ENCODE measurements at places on chromosomes 3 and 15.

GRCh38 chr3:179666030-179666429, 13.2 kb downstream of the USP13 start:
- DNase-seq = no peak

DNA sequence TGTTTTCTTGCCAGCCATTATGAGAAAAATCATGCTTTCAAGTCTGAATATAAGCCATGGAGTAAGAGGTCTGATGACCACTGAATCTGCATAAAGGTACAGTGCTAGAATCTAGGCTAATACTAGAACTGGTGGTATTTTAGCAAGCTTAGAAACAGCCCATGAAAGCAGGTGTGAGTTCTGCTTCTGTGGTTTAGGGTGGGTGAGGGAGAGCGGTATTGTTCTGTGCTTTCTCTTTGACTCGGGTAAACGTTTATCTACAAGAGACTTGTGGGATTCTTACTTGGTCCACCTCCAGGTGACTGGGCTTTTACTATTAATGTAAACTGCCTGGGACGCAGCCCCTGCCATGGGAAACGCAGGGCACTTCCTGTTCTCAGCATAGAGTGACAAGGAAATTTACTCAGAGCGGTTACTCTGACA, 55.2 kb downstream of the PGPEP1L start:
- DNase-seq = no peak

- no peak for DNase-seq
These were observed 213.6 kb downstream of the FEZF2 start for GRCh38 chr3:62159709-62160092.

DNA sequence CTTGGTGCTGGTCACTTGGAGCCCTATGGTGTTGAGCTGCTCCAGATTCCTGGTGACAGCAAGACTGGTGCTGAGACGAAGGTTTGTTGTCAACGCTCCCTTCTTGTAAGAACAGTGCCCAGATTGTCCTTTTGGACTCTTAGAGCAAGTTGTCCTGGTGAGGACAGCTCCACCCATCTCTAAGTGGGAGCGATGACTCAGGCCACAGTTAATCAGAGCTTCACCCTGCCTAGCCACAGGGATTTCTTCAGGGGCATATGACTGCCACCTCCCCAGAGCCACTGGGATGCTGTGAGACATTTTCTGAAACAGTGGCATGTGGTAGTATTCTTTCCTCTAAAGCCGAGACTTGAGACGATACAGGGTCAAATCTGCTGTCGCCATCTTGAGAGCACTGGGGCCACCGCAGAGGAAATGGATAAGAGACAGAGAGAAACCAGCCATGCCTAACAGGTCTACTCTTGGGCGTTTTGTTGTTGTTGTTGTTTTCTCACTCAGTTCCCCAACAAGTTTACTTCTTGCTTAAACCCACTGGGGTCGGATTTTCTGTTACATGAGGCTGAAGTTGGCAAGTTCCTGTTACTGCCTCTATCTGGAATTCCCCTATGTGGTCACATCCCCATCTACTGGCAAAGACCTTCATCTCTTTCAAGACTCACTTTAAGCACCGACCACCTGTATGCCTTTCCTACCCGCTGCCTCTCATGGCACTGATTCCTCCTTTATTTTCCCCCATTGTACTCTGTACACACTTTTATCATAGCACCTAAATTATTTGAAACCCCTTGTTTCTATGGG, 16.0 kb upstream of the PCOLCE2 start:
- no peak for DNase-seq

DNA sequence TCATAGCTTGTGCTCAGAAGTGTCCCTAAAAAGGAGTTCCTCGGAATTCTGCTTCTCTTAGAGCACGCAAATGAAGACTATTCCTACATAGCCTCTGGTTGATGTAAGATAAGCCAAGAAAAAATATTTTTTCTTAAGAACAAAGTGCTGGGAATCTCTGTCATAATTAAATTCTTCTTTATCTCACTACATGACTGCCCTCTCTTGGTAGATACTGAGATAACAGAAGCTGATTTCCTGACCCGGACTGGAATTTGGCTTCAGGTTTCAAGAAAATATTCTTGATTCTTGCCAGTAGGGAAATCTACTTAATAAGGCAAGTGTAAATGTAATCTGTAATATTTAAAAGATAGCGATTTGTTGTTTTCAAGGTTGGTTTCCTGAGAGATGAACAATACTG, 31.3 kb upstream of the SETMAR start:
- DNase-seq = no peak

- no peak for DNase-seq
These were observed 30.7 kb upstream of the IP6K2 start for GRCh38 chr3:48747706-48748105.

GRCh38 chr15:89034305-89034704, 54.0 kb upstream of the ABHD2 start:
- no peak for DNase-seq

DNA sequence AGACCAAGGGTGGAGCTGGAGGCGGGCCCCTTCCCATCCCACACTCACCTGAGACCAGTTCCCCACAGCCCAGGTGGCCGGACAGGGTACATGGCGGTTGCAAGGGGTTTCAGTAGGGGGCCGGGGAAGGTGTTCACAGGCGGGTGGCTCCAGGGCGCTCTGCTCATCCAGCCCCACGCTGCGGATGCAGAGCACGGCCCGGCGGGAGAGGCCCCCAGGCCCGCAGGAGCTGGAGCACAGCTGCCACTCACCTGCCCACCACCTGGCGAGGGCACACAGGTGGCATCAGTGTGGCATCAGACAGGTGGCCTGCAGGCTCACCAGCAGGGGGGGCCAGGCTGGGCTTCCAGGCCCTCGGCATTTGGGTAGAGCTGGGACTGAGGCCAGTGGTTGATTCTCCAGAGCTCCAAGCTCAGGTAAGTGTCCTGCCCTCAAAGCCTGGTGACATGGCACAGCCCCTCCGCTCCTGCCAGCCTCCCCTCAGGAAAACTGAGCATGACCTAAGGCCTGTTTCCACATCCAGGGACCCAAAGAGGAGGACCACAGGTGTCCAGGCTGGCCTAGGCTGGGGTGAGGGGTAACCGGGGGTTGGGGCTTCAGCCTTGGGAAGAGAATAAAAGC, 43.8 kb downstream of the ADAMTS7 start:
- DNase-seq = no peak

GRCh38 chr3:119294696-119295671, 801 bp downstream of the ARHGAP31 start:
- peak; percentile 61 for DNase-seq

GRCh38 chr15:31328969-31329639, 2.5 kb downstream of the KLF13 start:
- no peak for DNase-seq

DNA sequence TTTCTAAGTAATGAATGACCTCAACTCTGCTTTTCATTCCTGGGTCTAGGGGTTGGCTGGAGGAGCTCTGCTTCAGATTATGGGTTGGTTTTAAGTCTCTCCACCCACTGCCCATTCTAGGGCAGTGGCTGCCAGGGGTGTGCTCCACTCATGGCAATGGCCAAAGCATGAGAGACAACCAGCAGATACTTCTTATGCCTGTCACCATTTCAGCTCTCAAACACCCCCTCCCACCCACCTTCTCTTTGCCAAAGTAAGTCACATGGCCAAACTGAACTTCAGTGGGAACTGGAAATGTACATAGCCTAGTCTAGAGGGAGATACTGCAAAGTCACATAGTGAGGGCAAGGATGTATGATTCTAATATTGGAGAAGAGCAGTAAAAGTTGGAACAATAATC, 285.3 kb downstream of the RPLP1 start:
- no peak for DNase-seq

DNA sequence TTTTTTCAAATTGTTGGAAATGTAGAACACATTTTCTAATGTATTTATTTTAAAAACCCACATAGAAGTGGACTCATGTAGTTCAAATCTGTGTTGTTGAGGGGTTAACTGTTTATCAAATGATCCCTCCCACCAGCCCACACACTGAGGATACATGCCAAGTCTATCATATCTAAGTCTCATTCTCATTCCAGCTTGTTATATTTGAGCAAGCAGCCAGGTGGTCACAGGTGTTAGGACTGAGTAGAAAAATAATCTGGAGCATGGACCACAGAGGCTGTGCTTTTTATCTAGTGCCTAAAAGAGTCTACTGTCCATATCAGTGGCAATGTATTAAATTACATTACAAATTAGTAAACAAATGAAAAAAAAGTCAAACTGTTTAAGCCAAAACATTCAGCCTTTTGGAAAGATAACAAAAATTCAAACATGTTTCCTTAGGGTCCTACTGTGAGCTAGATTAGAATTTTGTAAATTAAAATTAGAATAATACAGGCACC, 20.7 kb upstream of the SPESP1 start:
- DNase-seq = no peak

- no peak for DNase-seq
These were observed 454.0 kb upstream of the ARHGEF26 start for GRCh38 chr3:153666991-153667740.

GRCh38 chr15:78239811-78240210, 5.4 kb upstream of the ACSBG1 start:
- DNase-seq = no peak

GRCh38 chr15:62382046-62382445, 217.0 kb upstream of the C2CD4B start:
- DNase-seq = no peak

GRCh38 chr15:91782221-91782620, 71.3 kb upstream of the SLCO3A1 start:
- no peak for DNase-seq

GRCh38 chr3:43087249-43087776, 18.6 kb downstream of the POMGNT2 start:
- DNase-seq = no peak

- DNase-seq = no peak
These were observed 67.0 kb downstream of the CHCHD4 start for GRCh38 chr3:14057701-14058100.

DNA sequence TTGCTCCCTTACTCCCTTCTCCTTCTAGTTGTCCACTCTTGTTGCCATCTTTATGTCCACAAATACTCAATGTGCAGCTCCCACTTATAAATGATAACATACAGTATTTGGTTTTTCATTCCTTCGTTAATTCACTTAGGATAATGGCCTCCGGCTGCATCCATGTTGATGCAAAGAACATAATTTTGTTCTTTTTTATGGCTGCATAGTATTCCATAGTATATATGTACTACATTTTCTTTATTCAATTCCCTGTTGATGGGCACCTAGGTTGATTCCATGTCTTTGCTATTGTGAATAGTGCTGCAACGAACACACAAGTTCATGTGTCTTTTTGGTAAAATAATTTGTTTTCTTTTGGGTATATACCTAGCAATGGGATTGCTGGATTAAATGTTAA, 21.3 kb upstream of the P3H2 start:
- no peak for DNase-seq

GRCh38 chr15:92887869-92888268, 12.3 kb upstream of the CHD2 start:
- no peak for DNase-seq

DNA sequence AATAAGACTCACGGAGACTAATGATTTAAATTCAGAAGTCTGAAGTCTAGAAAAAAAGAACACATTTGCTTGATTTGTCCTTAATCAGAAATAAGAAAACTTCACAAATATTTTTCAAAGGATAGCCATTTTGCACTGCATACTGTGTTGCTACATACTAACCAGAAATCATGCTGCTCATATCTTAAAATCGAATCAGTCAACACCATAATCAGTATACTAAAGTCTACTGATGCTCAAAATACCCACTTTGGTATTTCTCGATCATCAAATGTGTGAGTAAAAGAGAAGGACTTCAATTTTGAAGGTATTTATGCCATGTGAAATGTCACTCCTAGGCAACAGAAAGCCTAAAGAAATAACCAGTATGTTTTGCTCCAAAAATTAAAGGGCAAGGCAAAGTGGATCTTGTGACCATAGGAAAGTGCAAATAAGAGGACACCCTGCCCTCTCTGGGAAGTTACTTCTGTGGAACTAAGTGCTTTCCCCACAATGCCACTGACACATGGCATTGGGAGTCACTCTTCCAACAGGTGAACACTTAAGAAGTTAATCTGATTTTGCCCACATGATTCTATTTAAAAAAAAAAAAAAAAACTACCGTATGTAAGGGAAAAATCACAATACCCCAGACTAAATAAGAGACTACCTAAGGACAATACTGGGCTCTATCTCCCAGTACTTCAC, 2.7 kb downstream of the LRIG1 start:
- DNase-seq = no peak

GRCh38 chr3:177475356-177475665, 278.0 kb upstream of the TBL1XR1 start:
- DNase-seq = no peak

DNA sequence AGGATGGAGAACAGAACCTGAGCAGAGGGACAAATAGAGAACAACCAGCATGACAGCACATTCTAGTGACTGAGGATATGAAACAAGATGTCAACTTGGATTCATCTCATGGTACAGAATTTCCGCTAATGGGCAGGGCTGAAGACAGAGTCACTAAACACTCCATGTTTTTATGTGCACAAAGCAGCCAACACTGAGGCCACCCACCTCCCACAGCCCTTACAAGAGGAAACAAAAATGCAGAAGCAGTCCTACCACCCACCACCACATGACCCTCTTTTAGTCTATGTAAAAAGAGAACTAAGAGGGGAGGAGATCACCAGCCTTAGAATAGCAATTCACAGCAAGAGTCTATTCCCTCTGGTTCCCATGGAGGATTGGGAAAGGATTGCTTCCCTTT, 131.4 kb upstream of the UBE2E2 start:
- no peak for DNase-seq

- no peak for DNase-seq
These were observed 1.5 kb upstream of the FSIP1 start for GRCh38 chr15:39784125-39784524.

- no peak for DNase-seq
These were observed 31.2 kb upstream of the TNIK start for GRCh38 chr3:171491361-171491760.

- no peak for DNase-seq
These were observed 117.9 kb downstream of the HERC1 start for GRCh38 chr15:63715818-63716217.

DNA sequence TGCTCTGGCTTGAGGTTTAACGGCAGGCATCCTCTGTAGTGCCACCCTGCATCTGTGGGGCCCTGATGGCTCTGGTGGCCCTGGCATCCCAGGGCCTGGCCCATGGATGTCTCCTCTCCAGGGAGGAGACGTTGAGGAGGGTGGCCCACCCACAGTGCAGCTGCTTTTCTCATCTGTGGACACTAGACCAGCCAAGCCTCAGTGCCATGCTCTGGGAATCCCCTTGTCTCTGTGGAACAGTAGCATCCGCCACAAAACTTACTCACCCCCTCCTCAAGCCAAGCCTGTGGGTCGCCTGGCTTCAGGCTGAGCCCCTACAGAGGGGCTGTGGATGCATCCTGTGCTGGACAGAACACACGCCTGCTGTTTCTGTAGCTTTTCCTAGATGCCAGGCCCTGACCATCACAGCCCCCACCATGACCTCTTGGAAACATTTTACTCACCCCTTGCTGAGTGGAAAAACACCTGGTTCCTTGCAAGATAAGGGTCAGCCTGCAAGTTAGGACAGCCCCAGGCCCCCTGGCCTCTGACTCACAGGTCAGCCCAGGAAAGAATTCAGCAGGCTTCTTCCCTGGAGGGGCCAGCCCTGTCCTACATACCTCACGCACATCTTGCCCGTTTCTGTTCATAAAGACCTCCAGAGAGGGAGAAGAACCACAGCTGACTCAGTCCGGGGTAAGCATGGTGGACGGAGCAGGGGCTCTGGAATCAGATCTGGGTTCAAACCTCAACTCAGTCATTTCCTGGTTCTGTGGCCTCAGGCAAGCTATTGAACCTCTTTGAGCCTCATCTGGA, 19.0 kb downstream of the PAK6 start:
- DNase-seq = no peak

Data from stimulated activated CD4-positive, alpha-beta T cell treated with anti-CD3 and anti-CD28 coated beads, Interleukin-4, amount 100 ng/mL, for 24 hours (primary cell).